ENCODE measurements at places on chromosomes 4 and X.

- H3K36me3 ChIP-seq: no peaks in the 10 kb centered on the region
- H3K4me1 ChIP-seq: no peaks in the 10 kb centered on the region
- no peak overlapping the region for H3K27ac ChIP-seq
These were observed 44.5 kb upstream of the TBC1D9 start for GRCh38 chr4:140800666-140801065.

- no peaks in the 10 kb centered on the region for H3K27me3 ChIP-seq
- H3K4me3 ChIP-seq: peak within 1 kb of the TSS; percentile 93
- peak within 1 kb of the TSS; percentile 93 for H3K27ac ChIP-seq
These were observed at the start of gene GDI1 for GRCh38 chrX:154436983-154437752. GDI1 (plus strand) TSS chrX:154437154; CDS start chrX:154437255, 101 bp downstream.

DNA sequence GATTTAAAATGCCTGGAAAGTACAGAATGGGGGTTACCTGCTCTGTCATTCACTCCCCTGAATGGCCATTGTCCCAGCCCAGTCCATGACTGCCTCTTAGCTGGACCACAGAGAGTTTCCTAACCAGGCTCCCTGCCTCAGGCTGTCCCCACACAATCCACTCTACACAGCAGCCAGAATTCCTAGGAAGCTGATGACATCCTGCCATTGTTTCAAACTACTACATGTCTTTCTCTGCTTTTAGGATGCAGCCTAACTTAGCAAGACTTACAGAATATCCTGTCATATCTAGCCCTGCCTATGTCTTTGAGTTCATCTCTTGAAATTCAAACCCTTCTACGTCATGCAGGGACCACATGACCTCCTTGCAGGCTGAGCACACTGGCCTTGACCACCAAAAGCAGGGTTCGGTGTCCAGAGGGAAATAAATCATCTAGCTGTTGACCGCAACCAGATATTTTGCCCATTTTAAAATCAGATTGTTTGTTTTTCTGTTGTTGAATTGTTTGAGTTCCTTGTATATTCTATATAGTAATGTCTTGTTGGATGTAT is 16.1 kb upstream of the CRMP1 start:
- H3K4me3 ChIP-seq: no peak overlapping the region
- no peaks in the 10 kb centered on the region for H3K4me1 ChIP-seq
- DNase-seq: no peak
- H3K27ac ChIP-seq: no peak overlapping the region
- no peaks in the 10 kb centered on the region for H3K36me3 ChIP-seq

GRCh38 chr4:4539481-4539880 is 2.4 kb downstream of the STX18 start:
- H3K36me3 ChIP-seq: peaks cover under 1% of the 10 kb centered on the region
- peak overlapping the region; percentile 29 for H3K27ac ChIP-seq
- no peaks in the 10 kb centered on the region for H3K27me3 ChIP-seq
- H3K4me3 ChIP-seq: no peak overlapping the region
- DNase-seq: no peak

- peaks cover 19% of the 10 kb centered on the region for H3K4me1 ChIP-seq
- no peak overlapping the region for H3K4me3 ChIP-seq
- no peak overlapping the region for H3K27ac ChIP-seq
- no peak for DNase-seq
- H3K27me3 ChIP-seq: peaks cover 10% of the 10 kb centered on the region
These were observed 29.3 kb downstream of the CRMP1 start for GRCh38 chr4:5863461-5864113.

- no peak for DNase-seq
- H3K4me3 ChIP-seq: no peak overlapping the region
- no peaks in the 10 kb centered on the region for H3K36me3 ChIP-seq
- no peaks in the 10 kb centered on the region for H3K27me3 ChIP-seq
- no peaks in the 10 kb centered on the region for H3K4me1 ChIP-seq
These were observed 18.4 kb upstream of the CNKSR2 start for GRCh38 chrX:21355831-21356230.

DNA sequence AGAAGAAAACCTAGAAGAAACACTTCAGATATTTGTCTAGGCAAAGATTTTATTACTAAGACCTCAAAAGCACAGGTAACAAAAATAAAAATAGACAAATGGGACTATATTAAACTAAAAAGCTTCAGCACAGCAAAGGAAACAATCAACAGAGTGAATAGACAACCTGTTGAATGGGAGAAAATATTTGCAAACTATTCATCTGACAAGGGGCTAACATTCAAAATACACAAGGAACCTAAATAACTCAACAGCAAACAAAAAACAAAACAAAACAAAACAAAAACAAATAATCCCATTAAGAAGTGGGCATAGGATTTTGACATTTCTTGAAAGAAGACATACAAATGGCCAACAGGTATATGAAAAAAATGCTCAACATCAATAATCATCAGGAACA is 192.7 kb upstream of the ZCCHC13 start:
- H3K27me3 ChIP-seq: no peaks in the 10 kb centered on the region
- peaks cover 3% of the 10 kb centered on the region for H3K36me3 ChIP-seq
- DNase-seq: no peak
- no peaks in the 10 kb centered on the region for H3K4me1 ChIP-seq
- no peak overlapping the region for H3K4me3 ChIP-seq

GRCh38 chr4:40550948-40551462 is 78.7 kb downstream of the RBM47 start:
- H3K27ac ChIP-seq: peak overlapping the region; percentile 83
- no peaks in the 10 kb centered on the region for H3K27me3 ChIP-seq
- DNase-seq: no peak

GRCh38 chr4:66585767-66586166 is 915.5 kb upstream of the EPHA5 start:
- H3K4me3 ChIP-seq: no peak overlapping the region
- no peaks in the 10 kb centered on the region for H3K27me3 ChIP-seq
- no peaks in the 10 kb centered on the region for H3K4me1 ChIP-seq
- no peak for DNase-seq

- no peaks in the 10 kb centered on the region for H3K27me3 ChIP-seq
- no peaks in the 10 kb centered on the region for H3K4me1 ChIP-seq
- H3K27ac ChIP-seq: no peak overlapping the region
- no peaks in the 10 kb centered on the region for H3K36me3 ChIP-seq
These were observed 54.5 kb downstream of the TENM3 start for GRCh38 chr4:182297659-182298058.

- no peaks in the 10 kb centered on the region for H3K4me1 ChIP-seq
- no peaks in the 10 kb centered on the region for H3K27me3 ChIP-seq
- DNase-seq: no peak
- H3K36me3 ChIP-seq: peaks cover 2% of the 10 kb centered on the region
- H3K27ac ChIP-seq: no peak overlapping the region
- H3K4me3 ChIP-seq: no peak overlapping the region
These were observed 897 bp downstream of the COX7B2 start for GRCh38 chr4:46908148-46908547.

GRCh38 chr4:14168919-14169318 is 541.4 kb upstream of the BOD1L1 start:
- no peak overlapping the region for H3K27ac ChIP-seq
- DNase-seq: no peak
- no peak overlapping the region for H3K4me3 ChIP-seq
- H3K4me1 ChIP-seq: no peaks in the 10 kb centered on the region
- H3K27me3 ChIP-seq: no peaks in the 10 kb centered on the region

- no peaks in the 10 kb centered on the region for H3K27me3 ChIP-seq
- no peak overlapping the region for H3K4me3 ChIP-seq
- DNase-seq: no peak
- H3K27ac ChIP-seq: no peak overlapping the region
- no peaks in the 10 kb centered on the region for H3K36me3 ChIP-seq
- no peaks in the 10 kb centered on the region for H3K4me1 ChIP-seq
These were observed 930.2 kb upstream of the DIAPH2 start for GRCh38 chrX:95754411-95754810.

DNA sequence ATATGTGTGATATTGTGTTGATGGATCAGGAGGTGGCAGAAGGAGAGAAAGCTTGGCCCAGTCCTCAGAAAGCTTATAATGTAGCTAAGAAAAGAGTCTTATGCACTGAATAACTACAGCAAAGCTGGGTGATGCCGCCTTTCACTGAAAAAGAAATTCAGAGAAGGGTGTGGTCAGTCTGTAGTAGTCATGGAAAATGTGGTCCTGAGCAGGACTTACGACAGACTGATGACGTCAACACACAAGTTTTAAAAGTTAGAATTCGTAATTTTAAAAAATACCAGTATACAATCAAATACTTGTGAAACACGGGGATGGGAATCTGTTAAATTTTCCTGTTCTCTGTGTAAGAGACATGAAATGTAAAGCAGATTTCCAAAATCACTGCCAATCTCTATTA is 87.0 kb upstream of the RAPGEF2 start:
- DNase-seq: no peak
- H3K4me3 ChIP-seq: no peak overlapping the region

DNA sequence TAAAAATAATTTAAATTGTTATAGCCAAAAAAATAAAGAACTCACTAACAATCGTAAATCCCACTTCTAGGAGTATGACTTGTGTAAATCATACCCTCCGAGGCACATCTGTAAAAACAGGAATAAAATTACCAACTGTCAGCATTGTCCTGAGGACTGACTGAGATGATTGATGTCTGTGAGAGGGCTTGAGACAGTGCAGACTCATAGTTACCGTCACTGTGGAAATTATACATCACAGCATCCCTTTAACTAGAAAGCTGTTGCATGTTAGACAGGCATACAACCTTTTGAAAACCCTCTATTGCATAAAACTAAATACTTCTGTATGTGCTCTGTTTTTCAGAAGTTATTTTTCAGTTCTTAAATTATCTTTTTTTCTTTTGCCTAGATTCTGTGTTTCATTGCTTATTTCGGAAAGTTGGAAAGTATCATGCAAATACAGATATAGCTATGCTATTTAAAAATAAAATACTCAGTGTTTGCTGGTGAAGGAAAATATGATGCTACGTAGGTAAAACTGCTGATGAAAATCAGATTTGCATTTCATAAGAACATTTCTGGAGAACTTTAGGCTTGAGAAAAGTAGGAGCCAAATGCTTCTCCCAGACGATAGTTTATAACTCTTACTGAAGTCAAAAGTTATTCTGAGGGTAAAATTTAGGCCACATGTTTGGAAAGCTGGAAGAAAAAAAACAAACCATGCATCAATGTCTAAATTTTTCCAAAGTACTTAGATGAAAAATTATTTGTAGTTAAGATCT is 13.6 kb upstream of the RBPJ start:
- no peak overlapping the region for H3K27ac ChIP-seq
- DNase-seq: no peak
- H3K4me1 ChIP-seq: peaks cover 3% of the 10 kb centered on the region
- H3K27me3 ChIP-seq: no peaks in the 10 kb centered on the region

GRCh38 chrX:48083212-48083611 is 11.8 kb upstream of the ZNF630 start:
- no peaks in the 10 kb centered on the region for H3K27me3 ChIP-seq
- DNase-seq: no peak
- no peak overlapping the region for H3K27ac ChIP-seq
- H3K4me3 ChIP-seq: no peak overlapping the region
- no peaks in the 10 kb centered on the region for H3K36me3 ChIP-seq
- H3K4me1 ChIP-seq: peaks cover 2% of the 10 kb centered on the region

DNA sequence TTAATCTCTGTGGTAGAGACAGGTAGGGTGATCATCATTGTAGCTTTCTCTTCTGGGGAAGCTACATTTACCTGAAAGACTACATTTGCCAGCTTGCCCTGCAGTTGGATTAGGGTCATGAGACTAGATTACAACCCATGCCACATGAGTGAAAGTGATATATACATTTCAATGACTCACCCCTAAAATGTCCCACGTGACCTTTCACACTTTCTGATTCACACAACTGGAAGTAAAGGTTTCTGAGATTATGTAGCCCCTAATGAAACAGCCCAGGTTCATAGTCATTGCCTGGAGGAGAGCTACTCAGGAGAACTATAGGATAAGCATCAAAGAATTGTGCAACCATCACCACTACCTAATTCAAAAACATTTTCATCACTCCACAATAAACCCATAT is 17.8 kb downstream of the PDCL2 start:
- H3K4me3 ChIP-seq: no peak overlapping the region
- H3K4me1 ChIP-seq: no peaks in the 10 kb centered on the region
- DNase-seq: no peak
- H3K27ac ChIP-seq: no peak overlapping the region

DNA sequence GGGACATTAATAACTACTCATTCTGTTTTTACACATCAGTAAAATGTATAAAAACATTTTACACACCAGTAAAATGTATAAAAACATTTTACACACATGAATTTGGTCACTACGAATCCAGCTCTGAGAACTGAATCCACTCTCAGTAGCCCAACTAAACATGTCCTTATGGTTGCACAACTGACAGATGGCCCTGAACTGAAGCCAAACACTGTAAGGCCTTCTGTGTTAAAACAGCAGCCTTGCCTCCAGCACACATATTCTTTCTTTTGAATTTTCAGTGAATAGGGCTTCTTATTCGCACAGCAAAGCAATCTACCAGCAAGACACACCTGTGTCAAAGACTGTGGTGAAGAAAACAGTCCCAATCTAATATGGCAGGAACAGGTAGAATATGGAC is 169.9 kb upstream of the FMR1 start:
- H3K4me1 ChIP-seq: no peaks in the 10 kb centered on the region
- no peak for DNase-seq
- peaks cover 2% of the 10 kb centered on the region for H3K36me3 ChIP-seq
- H3K27ac ChIP-seq: no peak overlapping the region
- no peak overlapping the region for H3K4me3 ChIP-seq

DNA sequence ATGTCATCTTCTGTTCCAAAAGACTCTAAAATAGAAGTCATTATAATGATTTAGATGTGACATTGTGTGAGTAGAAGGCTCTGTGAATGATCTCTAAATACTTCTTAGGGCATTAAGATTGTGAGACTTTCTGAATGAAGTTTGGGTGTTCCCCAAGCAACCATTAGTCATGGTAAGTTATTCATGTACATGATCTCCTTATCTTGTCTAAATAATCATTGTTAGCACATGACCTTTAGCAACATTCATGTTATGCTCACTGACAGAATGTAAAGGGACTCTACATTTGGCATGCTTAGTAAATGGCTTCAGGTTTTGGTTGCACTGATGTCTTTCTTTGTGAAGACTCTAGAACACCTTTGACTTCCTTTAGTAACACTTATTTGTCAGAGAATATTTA is 140.8 kb upstream of the AGA start:
- H3K4me3 ChIP-seq: no peak overlapping the region
- H3K27ac ChIP-seq: no peak overlapping the region
- H3K27me3 ChIP-seq: no peaks in the 10 kb centered on the region
- no peaks in the 10 kb centered on the region for H3K4me1 ChIP-seq
- DNase-seq: no peak
- H3K36me3 ChIP-seq: no peaks in the 10 kb centered on the region

GRCh38 chr4:153710681-153711080 is 26.6 kb downstream of the TLR2 start:
- no peak overlapping the region for H3K4me3 ChIP-seq
- no peak overlapping the region for H3K27ac ChIP-seq
- peaks cover 11% of the 10 kb centered on the region for H3K4me1 ChIP-seq

- H3K27ac ChIP-seq: no peak overlapping the region
- H3K4me3 ChIP-seq: no peak overlapping the region
- no peaks in the 10 kb centered on the region for H3K27me3 ChIP-seq
These were observed 86.7 kb upstream of the TECRL start for GRCh38 chr4:64495946-64496345.

- H3K4me3 ChIP-seq: no peak overlapping the region
- H3K27ac ChIP-seq: no peak overlapping the region
- no peaks in the 10 kb centered on the region for H3K4me1 ChIP-seq
- no peaks in the 10 kb centered on the region for H3K36me3 ChIP-seq
- DNase-seq: no peak
These were observed 394.4 kb upstream of the ADGRL3 start for GRCh38 chr4:60805500-60806313.
